ENCODE measurements at places on chromosomes 11 and 22.

- DNase-seq = no peak
These were observed 21.6 kb downstream of the DBX1 start for GRCh38 chr11:20138707-20139106.

DNA sequence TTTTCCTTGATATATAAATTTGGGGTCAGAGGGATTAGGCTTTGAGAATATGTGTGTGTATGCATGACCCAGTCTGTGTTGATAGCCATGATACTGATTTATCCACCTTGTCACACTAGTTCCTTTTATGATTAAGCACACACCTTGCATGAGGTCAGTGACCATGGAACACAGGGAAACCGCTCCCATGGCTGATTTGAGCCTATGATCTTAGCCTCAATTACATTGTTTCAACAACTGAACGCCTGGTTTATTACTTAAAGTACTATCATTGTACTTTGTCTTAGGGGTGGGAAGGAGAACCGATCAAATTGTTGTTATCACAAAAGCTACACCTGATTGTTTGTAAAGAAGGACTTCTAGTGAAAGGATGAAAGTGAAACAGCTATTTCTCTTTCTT lies 70.7 kb downstream of the ARFGAP2 start:
- no peak for DNase-seq

- DNase-seq = no peak
These were observed 42.1 kb upstream of the GALNT18 start for GRCh38 chr11:11663907-11664306.

DNA sequence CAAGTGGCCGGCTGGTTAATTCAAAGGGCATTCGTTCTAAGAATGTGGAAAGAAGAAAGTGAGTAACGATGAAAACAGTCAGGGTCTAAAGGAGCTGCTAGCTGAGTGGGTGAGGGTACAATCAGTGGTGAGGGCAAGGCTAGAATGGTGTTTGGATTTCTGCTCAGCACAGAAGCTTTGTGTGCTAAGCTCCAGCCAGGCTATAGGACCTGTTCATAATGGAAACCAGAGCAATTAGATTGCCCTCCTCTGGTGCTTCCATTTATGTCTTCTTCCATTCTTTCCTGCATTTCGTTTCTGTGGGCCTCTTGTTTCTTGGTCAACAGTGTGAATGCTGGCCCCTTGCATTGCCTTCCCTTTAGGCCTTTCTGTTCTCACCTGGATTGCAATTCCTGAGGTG lies 572.9 kb upstream of the CHORDC1 start:
- DNase-seq = no peak

DNA sequence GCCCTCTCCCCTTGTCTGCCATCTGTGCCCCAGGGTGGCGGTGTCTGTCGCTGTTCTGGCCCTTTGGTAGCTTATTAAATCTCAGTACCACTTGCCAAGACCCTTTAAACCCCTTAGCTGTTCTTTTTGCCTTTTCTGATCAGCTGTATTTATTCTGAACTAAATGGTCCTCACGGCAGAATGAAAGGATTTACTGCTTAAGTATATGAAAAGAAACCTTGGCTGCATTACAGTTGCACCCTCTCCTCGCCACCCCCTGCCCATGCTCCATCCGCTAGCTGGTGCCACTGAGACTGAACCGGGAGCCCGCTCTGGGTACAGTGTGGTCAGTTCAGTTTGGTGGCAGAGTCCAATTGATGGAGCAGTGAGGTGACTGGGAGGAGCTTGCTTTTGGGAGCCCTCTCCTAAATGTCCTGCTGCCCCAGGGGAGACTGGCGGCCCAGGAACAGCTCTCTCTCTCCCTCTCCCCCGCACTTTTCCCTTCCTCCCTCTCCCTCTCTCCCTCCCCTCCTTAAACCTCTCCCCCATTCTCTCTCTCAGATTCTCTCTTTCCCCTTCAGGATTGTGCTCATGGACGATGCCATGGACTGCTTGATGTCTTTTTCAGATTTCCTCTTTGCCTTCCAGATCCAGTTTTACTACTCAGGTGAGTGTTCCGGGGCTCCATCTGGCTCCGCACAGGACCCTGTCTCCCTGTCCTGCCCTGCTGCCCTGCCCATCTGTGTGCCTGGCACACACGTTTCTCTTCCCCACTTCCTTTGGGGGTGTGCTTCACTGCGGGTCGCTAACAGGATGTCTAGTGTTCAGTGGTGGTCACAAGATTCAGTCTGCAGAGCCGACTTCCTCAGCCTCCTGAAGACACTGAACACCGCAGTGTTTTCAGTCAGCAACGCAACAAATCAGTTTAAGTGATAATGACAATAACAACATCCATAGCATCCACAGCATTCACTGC lies 21.8 kb downstream of the ARFGAP2 start:
- DNase-seq = no peak

DNA sequence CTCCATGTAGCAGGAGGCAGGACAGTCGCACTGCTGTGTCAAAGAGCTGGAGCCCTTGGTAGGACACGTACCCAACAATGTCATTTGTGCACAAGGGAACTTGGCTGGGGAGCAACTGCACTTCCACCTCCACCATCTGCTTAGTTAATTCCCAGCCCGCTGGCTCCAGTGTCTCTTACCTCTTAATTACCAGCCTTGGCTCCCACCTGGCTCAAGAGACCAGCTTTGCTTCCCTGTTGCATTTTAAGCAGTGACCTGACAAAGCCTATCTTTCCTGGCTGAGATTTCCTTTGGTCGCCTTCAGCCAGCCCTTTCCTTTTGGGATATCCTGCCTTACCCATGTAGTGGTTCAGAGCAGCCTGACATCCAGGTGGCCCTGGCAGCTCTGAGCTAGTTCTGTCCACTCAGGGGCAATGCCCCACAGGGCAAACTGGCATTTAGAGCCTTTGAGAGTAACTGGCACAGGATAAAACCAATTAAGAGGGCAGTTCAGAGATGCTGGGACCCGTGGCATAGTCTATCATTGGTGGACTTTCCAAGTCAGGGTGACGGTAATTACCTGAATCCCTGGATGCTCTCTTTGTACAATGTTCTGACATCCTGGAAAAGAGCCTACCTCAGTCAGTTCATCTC lies 212.6 kb upstream of the SORL1-AS1 start:
- DNase-seq = no peak

GRCh38 chr11:57800444-57801182 lies 39.0 kb downstream of the CTNND1 start:
- DNase-seq = no peak

GRCh38 chr11:127843483-127844396 lies 743.6 kb downstream of the ETS1 start:
- peak; percentile 82 for DNase-seq

GRCh38 chr22:38685761-38686160 lies 4.0 kb downstream of the TOMM22 start:
- DNase-seq = no peak

DNA sequence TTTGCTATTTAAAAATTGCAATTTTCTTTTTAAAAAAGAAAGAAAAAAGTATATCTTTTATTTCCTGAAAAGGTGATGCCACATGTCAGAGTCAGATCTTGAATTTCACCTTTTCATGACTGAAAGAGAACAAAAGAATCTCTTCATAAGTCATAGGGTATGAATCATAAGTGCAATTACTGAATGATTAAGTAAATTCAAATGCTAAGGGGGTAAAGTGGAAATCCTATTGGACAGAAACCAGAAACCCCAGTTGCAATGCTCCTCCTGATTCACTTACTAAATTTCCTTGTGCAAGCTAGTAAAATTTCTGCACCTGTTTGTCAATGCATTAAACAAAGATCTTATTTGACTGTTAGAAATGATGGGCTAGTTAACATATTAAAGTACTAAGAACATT lies 8.2 kb upstream of the PRRG4 start:
- DNase-seq = no peak

DNA sequence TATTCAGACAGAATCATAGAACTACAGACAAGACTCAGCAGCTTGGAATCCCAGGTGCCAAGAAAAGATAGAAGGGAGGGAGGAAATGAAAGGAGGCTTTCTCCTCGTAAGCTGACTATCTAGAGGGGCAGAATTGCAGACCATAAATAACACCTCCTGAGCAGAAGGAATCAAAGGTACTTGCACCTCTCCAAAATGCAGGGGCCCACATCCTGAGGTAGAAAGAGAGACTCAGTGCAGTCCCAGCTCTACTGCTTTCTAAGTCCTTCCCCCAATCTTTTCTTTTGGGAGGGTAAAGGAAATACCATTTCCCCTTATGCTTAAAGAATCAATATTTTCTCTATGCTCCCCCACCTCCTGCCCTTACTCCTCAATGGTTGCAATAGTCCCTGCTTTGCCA lies 55.2 kb downstream of the SYTL2 start:
- no peak for DNase-seq

DNA sequence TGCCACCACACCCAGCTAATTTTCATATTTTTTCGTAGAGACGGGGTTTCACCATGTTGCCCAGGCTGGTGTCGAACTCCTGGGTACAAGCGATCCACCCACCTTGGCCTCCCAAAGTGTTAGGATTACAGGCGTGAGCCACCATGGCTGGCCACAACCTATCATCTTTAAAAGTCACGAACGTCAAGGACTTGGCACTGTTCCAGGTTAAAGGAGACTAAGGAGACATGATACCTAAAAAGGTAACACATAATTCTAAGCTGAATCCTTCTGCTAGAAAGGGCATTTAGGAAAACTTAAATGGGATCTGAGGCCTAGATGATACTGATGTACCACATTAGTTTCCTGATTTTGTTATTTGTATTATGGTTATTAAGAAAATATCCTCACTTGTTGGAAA lies 43.3 kb upstream of the SYT9 start:
- DNase-seq = no peak

DNA sequence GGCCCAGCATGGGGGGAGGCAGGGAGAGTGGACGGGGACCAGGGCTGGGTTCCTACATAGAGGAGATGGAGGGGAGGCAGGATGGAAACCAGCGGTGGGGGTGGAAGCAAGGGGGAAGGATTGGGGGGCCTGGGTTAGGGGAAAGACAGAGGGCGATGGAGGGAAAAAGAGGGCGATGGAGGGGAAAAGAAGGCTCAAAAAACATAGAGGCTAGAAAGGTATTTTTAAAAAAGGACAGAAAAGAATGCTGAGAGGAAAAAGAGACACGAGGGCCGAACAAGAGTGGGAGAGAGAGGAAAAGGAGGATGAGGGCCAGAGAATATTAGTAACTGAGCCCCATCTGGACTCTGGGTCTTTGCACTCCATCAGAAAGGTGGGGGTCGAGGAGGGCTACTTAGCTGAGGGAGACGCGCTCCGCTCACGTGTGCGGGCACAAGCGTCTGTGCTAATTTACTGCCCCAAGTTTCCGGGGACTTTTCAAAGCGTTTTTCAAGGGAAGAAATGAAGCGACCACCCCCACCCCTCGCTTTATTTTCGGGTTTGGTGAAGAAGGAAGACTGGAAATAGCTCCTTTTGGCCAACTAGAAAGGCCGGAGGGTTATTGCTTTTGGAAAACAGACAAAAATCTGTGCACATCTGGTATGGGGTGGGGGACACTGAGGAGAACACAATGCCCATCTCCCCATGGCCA lies 14.5 kb downstream of the PAX6 start:
- DNase-seq = peak; percentile 39

DNA sequence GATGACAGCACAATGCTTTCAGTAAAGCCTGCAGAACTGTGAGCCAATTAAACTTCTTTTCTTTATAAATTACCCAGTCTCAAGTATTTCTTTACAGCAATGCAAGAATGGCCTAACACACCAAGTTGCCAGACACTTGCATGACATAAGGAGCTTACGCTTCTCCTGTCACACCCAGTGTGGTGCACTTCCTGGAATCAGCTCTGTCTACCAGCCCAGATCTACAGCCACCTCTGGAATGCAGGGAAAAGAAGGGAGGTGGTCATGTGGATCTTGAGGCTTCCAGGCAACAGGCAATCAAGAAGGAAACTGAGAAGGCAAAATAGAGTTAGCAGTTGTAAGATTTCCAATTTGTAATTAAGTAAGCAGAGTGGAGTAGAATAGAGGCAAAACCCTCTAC lies 37.4 kb upstream of the SESN3 start:
- DNase-seq = no peak

- no peak for DNase-seq
These were observed 133.4 kb downstream of the DCDC1 start for GRCh38 chr11:31236143-31236542.

- no peak for DNase-seq
These were observed 128 bp downstream of the TAF10 start for GRCh38 chr11:6611963-6612212.

DNA sequence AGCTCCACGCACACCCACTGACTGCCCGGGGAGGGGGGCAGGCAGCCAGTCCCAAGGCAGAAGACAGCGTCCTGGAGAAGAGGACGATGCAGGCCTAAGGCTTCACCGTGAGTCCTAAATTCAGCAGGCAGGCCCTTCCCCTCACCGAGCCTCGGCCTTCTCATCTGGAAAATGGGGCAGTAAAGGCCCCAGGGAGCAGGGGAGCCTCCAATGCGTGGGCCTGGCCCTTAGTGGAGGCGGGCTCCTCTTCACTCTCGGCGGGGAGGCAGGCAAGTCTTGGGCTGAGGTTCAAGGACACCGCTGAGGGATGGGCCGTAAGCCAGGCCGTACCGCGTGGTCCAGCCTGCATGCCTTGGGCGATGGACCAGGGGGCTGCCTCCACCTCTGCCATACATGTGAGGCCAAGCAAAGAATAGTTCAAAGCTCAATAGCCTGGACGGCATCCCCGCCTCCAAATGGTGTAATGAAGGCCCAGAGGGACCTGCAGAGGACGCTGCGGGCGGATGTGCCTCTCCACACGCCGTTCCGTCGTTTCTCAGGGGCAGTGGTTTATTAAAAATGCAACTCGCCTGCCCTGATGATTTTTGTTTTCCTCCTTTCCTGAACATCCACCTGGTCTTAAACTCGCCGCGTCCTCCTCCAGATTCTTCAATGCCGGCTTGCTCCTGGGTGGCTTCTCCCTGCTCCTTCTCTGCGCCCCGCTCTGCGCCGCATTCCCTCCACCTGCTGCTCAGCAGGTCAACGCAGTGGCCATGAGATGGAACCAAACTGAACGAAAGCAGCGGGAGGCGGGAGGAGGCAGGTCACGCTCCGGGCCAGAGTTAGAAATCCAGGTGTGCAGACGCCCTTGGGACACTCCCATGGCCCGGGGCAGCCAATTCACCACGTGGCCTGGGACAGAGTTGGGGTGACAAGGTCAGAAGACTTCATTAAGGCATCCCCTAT lies 627.8 kb downstream of the TBC1D22A start:
- DNase-seq = no peak

GRCh38 chr11:34960277-34960676 lies 43.9 kb downstream of the PDHX start:
- DNase-seq = no peak

DNA sequence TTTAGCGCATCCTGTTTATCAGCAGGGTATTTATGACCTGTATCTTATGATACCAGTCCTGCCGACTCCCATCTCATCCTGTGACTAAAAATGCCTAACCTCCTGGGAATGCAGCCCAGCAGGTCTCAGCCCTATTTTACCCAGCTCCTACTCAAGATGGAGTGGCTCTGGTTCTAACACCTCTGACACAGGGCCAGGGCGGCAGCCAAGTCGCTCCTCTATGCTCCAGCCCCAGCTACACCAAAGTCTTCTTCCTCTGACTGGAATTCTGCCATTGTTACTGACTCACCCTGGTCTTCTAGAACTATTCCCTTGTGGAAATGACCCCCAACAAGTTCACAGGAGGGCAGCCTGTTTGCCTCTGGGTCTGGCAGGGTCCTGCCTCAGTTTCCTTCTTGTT lies 7.9 kb upstream of the C1QTNF6 start:
- DNase-seq = no peak

Measured in ecto neural progenitor cell (in vitro differentiated cells).